ENCODE measurements at places on chromosomes 7 and 10. TPM values are rescaled to one million over a fixed set of nuclear protein-coding genes. Genes with fewer than 3 reads are reported as not detected.

TMEM176A gene
- not detected for total RNA-seq

TMEM213 gene
- not detected for total RNA-seq

ANXA8 gene
- 268 TPM for total RNA-seq

SHH gene
- total RNA-seq = 0.72 TPM

CNPY1 gene
- total RNA-seq = not detected

PRTFDC1 gene
- 6.8 TPM for total RNA-seq

GNG11 gene
- 1.3 TPM for total RNA-seq

ACHE gene
- total RNA-seq = 0.24 TPM

AGMO gene
- 0.43 TPM for total RNA-seq

ANK3 gene
- 14.7 TPM for total RNA-seq
